Adrenal gland (tissue), 19 donors: ENCODE measurements at places on chromosomes 13 and 19. TPM values are rescaled to one million over a fixed set of nuclear protein-coding genes. Genes with fewer than 3 reads are reported as not detected.

GSX1 gene
- not detected for total RNA-seq

EDNRB gene
- total RNA-seq: 216 TPM

FAM216B gene
- not detected for total RNA-seq

GPC6 gene
- total RNA-seq: 2.2 TPM

ZFP14 gene
- 7.3 TPM for total RNA-seq

FGF9 gene
- 3.0 TPM for total RNA-seq

PRR36 gene
- total RNA-seq: 0.47 TPM

DNA sequence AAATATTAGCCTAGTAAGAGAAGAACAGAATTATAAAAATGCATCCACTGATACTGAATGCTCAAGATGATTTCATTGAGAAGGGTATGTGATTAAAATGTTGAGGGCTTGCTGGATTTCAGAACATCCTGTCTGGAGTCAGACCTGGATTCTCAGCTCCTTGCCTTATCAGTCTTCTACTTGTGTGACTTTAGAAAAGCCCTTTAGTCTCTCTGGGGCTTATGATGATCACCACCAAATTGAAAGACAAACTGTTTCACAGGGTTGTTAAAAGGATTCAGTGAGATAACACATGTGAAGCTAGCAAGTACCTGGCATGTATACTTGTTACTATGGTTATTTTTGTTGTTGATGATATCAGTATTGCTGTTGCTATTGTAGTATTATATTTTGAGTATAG, 118.4 kb downstream of the GPC6 start:
- no peak for DNase-seq

DNA sequence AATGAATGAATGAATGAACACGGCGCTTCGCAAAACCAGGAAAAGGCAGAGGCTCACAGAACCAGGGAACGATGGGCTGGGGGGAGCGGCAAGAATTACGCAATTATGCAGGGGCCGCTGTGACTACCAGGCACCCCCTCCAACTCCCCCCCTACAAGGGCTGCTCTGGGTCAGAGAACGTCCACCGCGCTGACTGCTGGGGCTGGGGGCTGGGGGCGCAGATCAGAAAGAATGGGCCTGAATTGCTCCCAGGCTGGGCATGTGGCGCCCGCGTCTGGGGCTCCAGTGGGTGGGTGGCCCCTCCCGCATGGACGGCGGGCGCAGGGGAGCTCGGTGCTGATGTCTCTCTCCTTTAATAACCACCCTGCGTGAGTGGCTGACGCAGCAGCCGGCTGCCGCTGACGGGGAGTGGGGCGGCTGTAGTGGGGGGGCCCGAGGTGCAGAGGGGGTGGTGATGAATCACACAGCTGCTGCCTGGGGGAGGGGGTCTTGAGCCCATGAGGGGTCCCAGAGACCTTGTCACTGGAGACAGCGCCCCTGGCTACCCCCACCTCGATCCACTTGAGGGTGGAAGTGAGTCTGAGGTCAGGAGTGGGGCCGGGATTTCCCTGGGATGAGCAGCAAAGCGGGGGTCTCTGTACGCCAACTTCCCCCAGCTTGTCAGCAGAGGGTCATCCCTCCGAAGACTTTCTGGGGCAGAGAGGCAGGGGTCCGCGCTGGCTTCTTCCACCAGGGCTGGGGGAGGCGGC, 1.5 kb upstream of the CIRBP start:
- peak; percentile 59 for DNase-seq

- peak; percentile 83 for DNase-seq
Observed at GRCh38 chr19:17282488-17283125, 906 bp downstream of the ANKLE1 start.

DNA sequence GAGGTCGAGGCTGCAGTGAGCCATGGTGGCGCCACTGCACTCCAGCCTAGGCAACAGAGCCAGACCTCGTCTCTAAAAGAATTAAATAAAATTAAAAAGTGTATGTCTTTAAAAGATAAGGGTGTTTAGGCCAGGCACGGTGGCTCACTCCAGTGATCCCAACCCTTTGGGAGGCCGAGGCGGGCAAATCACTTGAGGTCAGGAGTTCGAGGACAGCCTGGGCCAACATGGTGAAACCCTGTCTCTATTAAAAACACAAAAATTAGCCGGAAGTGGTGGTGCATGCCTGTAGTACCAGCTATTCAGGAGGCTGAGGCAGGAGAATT, 7.5 kb upstream of the SDHAF1 start:
- DNase-seq: no peak

DNA sequence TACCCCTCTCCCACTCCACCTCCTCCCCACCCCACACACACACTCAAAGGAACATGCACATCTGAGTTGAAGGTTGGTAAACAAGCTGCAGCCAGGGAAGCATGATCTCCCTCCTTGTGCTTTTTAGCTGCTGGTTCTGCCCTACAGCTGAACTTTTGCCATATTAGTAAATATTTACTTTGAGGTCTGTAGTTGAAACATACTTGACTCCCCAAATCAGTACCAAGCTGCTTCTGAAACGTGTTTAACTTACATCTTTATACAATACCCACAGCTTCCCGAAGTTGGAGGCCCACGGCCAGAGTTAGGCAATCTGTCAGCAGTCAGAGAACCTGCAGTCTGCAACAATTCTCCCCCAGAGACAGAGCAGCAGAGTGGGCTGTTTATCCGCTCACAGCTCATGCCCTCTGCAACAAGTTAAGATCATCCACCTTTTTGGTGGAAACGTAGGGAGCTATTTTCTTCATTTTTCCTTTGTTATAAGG, 1.5 kb upstream of the PCDH20 start:
- DNase-seq: no peak

- peak; percentile 55 for DNase-seq
Observed at GRCh38 chr13:21326155-21327031, 132.7 kb downstream of the ZDHHC20 start.

DNA sequence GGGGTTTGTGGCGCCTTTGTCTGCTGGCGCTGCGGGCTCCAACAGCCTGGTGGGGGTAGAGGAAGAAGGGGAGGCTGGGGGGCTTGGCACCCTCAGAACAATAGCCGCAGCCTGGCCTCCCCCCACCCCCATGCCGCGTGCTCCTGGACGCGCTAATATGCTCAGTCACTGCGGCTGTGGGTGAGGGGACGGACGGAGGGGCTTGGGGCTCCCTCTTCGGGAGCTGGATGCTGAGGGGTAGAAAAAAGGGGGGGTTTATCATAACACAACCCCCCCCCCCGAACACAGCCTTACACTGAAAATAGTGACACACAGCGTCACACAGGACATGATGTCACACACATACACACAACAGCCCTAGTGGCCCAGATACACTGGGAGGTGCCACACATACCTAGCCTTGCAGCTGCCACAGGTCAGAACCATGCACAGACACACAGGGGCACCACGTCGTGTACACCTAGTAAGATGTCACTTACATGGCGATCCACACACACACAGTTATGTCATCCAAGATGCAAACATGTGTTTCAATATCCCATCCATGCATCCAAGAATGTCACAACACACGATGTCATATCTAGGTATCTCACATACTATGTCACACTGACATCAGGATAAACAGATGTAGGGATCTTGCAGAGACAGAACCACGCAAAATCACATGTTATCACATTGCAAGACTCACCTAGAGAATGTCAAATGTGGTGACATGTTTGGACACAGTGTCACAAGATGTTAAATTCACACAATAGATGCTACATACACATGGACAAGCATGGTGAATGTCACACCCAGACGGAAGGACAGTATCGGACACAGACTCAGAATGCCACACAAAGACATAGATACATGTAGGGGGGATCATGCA, 806 bp downstream of the MAST1 start:
- no peak for DNase-seq

- DNase-seq: no peak
Observed at GRCh38 chr13:22740264-22740663, 440.5 kb upstream of the SGCG start.

- no peak for DNase-seq
Observed at GRCh38 chr13:32530841-32531253, 7.7 kb downstream of the N4BP2L2 start.

GRCh38 chr19:12987781-12988180, 7.5 kb upstream of the NFIX start:
- DNase-seq: no peak

DNA sequence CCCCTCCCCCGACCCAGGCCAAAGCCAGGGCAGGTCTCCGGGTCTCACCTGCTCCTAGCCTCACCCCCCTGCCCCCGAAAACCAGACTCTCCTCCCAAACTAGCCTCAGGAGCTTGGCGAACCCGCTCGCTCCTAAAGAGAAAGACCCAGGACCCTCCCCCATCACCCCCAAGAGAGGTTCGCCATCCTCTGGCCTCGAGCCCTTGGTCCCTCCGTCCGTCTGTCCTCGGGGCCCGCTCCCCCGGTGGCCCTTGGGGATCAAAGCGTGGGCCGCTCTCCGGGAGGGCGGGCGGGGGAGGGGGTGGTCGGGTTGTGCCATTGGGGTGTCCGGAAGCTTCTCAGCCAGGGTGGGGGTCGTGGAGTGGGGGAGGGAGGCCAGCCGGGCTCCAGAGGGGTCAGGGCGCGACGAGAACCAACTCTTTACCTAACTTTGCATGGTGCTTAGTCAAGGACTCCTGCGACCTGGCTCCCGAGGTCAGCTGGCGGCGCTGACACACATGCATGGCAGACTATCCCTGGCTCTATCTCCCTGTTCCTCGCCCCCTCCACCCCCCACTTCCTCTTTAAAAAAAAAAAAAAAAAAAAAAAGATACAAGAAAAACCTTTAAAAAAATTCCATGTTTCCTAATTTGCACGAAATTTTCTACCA, 15.6 kb downstream of the SMIM24 start:
- peak; percentile 63 for DNase-seq

DNA sequence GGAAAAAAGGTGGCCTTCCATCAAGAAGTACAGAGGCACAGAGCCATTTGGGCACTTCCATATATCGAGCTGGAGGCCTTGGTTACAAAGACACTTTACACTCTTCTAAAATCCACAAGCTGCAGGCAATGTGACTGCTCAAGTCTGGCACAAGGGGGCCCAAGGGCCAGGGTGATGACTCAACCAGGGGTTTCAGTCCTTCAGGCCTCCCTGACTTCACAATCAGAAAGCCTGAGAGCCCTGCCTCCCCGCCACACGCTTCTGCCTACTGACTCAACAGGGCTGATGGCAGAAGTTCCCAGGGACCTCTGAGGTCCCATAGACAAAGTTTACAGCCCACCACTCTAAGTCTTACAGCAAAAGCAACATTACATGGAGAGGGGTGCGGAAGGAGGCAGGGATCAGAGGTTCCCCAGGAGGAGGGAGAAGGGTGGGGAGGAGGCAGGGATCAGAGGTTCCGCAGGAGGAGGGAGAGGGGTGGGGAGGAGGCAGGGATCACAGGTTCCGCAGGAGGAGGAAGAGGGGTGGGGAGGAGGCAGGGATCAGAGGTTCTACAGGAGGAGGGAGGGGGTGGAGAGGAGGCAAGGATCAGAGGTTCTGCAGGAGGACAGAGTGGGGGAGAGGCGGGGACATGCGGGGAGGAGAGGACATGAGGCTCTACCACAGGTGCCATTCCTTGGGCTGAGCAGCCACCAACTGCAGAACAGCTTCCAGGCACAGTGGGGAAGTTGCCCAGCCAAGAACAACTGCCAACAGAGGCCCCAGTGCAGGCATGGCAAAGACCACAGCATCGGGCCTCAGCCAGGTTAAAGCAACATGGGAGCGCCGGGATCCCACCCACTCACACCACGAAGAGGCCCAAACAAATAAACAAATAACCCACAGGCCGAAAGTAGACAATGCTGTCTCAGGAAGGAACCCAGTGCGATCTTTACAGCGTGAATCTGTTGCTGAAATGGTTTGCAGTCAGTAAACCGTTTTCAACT, 52.0 kb downstream of the SLC7A1 start:
- no peak for DNase-seq

DNA sequence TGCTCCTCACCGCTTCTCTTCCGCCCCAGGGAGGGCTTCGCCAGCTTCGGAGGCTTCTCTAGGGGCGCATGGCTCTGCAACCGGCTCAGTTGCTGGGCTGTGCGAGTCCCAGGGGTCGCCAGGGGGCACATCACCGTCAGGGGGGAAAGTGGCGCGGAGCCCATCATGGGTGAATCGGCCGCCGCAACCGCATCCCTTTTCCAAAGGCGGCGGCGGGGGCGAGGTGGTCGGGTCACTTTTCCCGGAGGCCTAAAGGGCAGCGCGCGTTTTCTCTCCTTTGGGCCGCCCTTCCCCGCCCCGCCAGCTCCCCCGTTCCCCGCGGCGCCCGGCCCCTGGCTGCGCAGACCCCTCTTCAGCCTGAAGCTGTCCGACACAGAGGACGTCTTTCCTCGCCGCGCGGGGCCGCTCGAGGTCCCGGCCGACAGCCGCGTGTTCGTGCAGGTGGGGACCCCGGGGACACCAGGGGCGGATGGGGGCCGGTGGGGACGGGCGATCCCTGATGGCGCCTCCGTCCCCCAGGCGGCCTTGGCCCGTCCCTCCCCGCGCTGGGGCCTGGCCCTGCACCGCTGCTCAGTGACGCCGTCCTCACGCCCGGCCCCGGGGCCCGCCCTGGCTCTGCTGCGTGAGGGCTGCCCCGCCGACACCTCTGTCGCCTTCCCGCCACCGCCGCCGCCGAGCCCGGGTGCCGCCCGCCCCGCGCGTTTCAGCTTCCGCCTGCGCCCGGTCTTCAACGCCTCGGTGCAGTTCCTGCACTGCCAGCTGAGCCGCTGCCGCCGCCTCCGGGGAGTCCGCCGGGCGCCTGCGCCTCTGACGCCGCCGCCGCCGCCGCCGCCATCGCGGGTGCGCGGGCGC, 1.7 kb downstream of the TGFBR3L start:
- no peak for DNase-seq

- DNase-seq: no peak
Observed at GRCh38 chr13:98848746-98849145, 96.3 kb upstream of the SLC15A1 start.

DNA sequence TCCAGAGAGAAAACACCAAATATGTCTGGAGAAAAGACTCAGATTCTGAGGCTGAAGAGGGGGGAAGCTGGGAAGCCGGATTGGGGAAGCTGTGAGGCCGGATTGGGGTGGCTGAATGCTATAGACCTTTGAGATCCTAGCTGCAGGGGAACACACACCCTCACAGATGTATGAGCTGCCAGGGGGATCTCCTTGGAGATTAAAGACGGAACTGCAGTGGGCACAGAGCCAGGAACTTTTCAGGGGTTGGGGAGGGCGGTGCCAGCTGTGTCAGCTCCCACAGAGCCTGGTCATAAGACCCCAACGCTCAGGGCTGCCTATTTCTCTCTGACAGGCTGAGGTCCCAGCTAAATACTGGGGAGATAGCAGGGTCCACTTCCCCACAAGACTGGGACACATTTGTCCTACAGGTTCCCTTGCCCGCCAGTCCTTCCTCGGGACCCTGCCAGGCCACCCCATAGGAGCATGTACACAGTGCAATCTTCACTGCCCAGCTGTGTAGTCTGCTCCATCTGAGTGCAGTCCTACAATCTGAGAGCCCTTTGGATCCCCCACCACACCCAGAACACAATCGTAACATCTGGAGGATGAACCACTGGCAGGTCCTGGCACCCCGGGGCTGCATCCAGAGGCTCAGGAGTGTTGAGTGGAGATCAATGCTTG, 1893.9 kb downstream of the PCDH9 start:
- no peak for DNase-seq
